ENCODE measurements at places on chromosomes 11 and 22.

DNA sequence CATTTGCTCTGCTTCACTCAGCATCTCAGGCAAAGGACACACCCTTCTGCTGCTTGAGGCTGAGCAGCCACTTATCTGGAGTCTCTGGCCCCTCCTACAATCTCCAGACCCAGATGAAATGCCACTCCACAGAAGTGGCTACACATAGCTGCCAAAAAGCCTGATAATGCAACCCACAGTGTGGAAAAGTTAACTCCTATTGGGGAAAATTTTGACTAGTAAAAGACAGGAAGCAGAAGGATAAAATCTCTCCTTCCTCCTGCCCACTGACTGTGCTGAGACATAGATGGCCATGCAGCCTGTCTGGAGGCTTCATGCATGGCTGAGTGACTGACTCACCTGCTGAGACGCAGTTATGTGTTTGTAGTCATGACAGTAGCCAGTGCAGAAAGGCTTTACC, 92.3 kb upstream of the TEAD1 start:
- no peak for DNase-seq

GRCh38 chr22:23670378-23671295, 20.2 kb upstream of the RGL4 start:
- DNase-seq: no peak

DNA sequence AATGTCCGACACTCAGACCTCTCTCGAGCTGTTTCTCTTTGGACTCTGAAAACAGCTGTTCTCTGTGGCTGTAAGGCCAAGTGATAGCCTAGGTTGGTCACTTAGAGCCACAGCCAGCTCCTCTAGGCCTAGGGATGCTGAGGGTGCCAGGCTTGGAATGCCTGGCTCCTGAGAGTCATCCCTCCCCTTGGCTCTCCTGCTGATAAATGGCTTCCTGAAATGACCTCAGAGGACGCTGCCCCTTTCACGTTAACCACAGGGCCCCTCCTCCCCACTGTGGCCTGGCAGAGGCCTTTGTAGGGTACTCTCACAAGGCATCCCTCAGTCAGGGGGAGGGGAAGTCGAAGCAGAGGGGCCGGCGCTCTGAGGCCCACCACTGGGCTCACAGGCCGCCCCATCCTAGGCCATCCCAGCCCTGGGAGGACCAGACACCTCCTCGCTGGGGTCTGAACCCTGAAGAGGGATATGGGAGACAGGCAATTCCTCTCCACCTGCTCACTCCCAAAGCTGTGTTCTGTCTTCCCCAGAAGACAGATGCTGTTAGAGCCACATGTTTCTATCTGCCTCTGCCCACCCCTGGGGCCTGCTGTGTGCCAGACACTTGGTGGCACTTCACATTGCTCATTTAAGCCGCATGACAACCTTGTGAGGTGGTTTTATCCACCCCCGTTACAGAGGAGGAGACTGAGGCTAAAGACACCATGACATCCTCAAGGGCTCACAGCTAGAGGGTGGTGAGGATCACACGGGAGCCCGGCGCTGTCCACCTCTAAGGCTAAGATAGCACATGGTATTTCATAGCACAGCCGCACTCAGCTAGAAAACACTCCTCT, 50.9 kb downstream of the ARFGAP3 start:
- DNase-seq: no peak

DNA sequence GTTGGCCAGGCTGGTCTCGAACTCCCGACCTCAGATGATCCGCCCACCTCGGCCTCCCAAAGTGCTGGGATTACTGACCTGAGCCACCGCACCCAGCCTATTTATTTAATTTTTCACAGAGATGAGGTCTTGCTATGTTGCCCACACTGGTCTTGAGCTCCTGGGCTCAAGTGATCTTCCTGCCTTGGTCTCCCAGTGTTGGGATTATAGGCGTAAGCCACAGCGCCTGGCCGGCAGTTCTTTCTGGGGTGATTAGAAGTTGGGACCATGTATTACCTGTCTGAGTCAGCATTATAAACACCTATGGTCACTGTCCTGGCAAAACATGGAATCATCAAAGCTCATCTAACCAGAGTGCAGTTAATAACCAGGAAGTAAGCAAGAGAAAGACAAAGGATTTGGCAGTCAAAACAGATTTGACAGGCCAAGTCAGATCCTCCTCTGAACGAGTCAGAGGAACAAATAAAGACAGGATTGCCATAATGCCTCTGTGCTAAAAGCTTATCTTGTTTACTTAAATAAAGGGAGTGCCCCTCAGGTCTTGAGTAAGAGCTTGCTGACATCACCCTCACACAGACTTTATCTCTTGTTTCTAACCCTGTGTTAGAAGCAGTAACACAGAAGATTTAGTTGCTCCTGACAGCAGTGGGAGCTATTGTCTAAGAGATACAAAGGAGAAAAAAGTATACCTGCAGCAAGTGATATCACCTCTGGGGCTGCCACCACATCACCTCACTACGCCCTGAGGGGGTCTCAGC, 3.7 kb downstream of the SERPIND1 start:
- DNase-seq: no peak

DNA sequence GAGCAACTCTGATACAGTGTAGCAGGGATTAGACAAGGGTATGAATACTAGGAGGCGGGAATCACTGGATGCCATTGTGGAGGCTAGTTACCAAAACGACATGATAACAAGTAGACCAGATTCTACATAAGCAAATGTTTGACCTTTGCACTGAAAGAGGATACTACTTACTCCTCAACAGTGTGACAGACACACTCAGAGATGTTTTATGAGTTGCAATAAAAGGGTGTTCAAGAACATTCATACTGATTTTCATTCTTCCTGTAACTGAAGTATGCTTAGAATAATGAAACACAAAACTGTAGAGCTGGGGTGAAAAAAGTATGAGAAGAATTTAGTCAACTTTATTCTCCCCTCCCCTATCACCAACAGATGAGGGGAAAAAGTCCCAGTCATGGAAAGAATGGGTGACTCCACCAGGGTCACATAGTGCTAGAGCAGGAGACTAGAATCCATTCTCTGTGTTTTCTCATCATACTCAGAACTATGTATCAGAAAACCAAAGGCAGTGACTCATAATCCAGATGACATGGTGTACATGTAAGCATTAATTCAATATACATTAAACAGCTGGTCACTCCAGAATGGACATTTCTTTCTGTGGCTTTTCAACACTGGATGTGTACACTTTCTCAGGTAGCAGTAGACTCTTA, 32.8 kb downstream of the ARHGAP20 start:
- no peak for DNase-seq

- DNase-seq: no peak
Measured at GRCh38 chr11:117898059-117898458, 21.6 kb upstream of the FXYD6 start.

GRCh38 chr11:66547662-66548009, 933 bp downstream of the ACTN3 start:
- no peak for DNase-seq

DNA sequence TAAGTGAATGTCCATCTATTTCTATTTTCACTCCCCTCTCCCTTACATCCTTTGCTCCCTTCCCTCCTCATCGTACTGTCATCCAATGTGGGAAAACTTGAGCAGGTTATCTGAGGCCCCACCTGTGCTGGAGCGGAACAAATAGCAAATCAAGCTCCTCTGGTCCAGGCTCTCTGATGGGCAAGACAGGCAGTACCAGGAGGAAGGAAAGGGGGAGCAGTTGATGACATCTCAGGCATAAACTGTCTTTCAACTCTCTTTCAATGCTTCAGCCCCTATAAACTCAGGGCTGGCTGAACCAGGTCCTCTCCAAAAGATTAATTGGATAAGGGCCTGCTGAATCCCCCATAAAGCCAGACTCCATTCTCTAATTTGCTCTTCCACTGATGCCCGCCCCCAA, 1.5 kb upstream of the CCKBR start:
- DNase-seq: no peak

DNA sequence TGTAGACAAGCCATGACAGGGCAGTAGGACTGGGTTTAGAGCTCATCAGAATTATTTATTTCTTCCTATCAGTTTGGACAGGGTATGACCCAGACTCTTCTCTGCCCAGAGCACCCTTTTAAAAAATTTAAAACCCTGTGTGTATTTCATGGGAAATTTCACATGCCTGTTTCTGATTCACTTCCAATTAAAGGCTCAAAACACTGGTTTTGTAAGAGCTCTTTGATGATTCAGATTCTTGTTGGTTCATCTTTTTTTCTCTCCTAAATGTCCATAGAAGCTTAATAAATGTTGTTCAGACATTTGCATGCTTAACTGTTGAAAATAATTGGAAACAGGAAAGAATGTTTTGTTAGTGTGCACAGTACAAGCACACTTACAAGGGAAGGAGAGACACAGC, 13.8 kb downstream of the FLI1 start:
- no peak for DNase-seq

GRCh38 chr11:88352139-88352538, 14.6 kb upstream of the CTSC start:
- DNase-seq: no peak

GRCh38 chr11:95592471-95592870, 197.1 kb downstream of the FAM76B start:
- DNase-seq: no peak

DNA sequence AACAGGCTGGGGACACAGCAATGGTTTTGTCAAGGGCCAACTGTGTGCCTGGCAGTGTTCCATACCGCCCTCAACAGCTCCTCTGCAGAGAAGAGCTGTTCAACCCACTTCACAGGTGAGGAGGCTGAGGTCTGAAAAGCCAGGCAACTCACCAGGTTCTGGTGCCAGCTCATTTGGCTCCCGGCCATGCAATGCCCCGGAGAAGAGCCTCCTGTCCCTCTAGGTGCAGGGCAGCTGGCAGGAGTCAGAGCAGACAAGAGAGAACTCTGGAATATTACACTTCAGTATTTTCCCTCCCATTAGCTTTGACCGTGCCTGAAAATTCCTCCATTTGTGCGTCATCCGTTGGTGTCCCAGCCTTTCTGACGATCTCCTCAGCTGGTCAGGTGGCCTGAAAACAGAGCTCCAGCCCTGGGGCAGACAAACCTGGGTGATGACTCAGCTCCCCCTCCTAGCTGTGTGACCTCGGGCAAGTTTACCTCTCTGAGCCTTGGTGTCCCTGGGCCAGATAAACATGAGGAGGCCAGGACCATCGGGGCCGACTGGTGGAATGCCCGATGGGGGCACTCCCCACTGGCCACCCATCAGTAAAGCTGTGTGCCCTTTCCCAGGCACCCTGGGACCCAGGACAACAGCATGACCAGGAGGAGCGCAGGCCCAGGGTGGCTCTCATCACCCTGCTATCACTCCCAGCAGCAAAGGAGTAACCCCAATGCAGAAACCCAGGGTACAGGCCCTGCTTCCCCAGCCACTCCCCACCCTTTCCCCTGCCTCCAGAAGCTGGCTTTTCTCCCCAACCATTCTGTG, 9.6 kb upstream of the C1QTNF6 start:
- DNase-seq: no peak
